ENCODE measurements at places on chromosomes 4 and X. TPM values are rescaled to one million over a fixed set of nuclear protein-coding genes. Genes with fewer than 3 reads are reported as not detected.

DNA sequence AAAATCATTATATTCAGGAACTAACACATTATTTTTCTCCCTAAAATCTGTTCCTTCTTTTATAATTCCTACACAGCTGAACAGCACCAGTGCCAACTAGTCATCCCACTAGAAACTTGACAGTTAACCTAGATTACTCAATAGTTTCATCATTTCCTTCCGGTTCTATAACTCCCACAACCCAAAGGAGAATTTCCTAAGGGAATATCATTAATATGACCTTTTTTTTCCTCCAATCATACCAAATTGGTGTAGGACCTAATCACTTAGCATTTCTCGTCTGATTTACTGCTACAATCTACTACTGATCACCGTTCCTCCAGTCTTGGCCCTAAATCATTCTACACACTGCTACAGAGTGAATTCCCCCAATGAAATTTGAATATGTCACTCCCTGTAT is 45.9 kb downstream of the WDFY3 start:
- DNase-seq, result no peak

- no peak for DNase-seq
Measured at GRCh38 chr4:26400132-26400531, 79.3 kb downstream of the RBPJ start.

- no peak for DNase-seq
Measured at GRCh38 chr4:6332042-6332668, 62.5 kb downstream of the WFS1 start.

FGA gene
- polyA plus RNA-seq, result 2.6 TPM

GRCh38 chrX:2451501-2452316 is 49.1 kb downstream of the DHRSX start:
- no peak for DNase-seq

DNA sequence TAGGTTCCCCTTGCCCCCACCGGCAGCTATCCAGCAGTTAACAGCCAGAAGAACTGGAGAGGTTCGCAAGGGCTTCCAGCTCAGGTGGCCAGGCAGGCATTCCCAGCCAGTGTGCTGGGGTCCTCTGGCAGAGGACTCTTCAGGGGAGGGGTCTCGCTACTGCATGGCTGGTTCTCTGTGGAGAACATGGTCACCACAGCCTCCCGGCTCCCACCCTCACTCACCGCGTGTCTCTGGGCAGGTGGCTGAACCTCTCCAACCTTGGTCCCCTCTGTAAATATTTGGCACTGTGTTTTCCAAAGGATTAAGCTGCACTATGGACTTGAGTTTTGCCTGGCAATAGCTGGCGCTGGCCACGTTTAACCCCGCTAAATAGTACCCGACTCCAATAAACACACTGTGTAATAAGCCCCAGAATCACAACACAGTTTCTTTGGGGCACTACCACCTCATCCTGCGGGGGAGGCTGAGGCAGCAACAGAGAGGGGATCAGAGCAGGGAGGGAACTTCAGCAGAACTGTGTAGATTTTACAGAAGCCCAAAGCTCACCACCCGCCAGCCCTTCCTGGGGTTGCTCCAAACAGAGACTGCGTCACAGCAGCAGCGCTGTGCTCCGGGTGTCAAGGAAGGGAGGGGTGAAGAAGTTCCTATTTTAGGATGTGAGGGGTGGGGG is 15.2 kb downstream of the BCOR start:
- DNase-seq, result no peak

DNA sequence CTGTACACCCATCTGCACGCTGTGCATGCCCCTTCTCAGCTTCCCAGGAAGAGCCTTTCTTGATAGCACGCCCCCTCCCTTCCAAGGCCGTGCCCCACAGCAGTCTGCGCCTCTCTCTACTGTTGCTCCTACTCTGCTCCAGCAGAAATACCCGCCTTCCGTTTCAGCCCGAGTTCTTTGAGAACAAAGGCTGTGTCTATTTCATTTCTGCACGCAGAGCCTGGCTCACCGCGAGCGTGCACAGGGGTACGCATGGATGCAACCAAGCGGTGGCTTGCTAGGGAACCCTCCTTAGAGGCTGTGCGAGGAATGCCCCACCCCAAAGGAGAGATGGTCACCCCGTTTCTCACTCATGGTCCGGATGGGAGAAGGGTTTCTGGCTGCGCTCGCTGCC is 485 bp downstream of the AADAT start:
- DNase-seq, result peak; percentile 35

TRPC3 gene
- polyA plus RNA-seq, result 6.0 TPM

DNA sequence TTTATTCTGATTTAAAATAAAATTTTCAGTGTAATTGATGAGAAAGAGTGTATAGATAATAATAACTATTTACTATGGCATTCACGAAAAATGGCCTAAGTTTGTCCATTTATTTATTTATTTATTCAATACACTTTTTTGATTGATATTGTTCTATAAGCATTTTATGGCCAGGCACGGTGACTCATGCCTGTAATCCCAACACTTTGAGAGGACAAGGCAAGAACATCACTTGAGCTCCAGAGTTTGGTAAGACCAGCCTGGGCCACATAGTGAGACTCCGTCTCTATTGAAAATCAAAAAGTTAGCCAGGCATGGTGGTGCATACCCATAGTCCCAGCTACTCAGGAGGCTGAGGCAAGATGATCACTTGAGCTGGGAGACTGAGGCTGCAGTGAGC is 25.7 kb downstream of the GASK1B start:
- DNase-seq, result no peak

DNA sequence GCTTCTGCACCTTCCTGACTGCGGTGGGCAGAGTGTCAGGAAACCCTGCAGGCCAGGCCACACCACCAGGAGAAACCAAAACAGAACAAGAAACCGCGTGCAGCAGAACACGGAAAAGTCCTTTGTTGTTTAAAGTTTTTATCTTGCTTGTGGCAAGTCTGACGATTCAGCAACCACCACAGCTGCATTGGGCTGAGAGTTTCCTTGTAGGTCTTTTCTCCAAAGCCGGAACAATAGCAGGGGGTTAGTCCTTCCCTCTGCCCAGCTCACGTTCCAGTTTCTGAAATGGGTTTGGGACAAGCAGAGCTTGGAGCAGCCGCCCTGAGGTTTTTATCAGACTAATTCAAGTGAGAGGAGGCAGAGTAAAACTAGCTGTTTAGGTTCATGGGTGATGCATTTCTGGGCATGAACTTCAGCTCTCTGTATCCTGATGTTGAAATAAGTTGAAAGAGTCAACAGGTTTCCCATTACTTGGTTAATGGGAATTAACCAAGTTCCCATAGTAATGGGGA is 216.9 kb downstream of the PTTG2 start:
- DNase-seq, result peak; percentile 47

HDX gene
- polyA plus RNA-seq, result 7.3 TPM

GRCh38 chr4:153764601-153765368 is 5.0 kb upstream of the RNF175 start:
- no peak for DNase-seq

- no peak for DNase-seq
Measured at GRCh38 chr4:138308356-138308755, 66.2 kb upstream of the SLC7A11 start.

GRCh38 chr4:126777649-126778048 is 855.1 kb upstream of the INTU start:
- no peak for DNase-seq

ASB11 gene
- 0.17 TPM for polyA plus RNA-seq

IL2RG gene
- 2.1 TPM for polyA plus RNA-seq

CPLX1 gene
- polyA plus RNA-seq, result 0.98 TPM

GRCh38 chrX:19747652-19748610 is 139.5 kb downstream of the SH3KBP1 start:
- no peak for DNase-seq

DNA sequence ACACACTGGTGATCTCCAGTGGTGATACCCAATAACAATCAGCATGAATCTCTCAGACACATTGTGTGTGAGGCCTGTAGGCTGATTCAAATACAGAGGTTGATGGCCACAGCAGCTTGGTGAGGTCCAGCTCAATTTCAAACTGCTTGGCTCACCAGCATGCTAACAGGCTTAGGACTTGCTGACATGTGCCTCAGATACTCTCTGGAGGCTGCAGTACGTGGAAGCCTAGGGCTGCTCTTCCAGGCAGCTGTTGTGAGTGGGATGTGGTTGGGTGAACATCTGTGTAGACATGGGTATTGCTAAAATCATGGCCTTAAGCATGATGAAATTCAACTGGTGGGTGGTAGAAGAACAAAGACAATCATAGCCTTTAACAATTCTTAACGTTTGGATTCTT is 4.3 kb downstream of the CXCL9 start:
- no peak for DNase-seq

GRCh38 chr4:122652379-122652778 is 31.5 kb upstream of the IL21 start:
- DNase-seq, result peak; percentile 45

DNA sequence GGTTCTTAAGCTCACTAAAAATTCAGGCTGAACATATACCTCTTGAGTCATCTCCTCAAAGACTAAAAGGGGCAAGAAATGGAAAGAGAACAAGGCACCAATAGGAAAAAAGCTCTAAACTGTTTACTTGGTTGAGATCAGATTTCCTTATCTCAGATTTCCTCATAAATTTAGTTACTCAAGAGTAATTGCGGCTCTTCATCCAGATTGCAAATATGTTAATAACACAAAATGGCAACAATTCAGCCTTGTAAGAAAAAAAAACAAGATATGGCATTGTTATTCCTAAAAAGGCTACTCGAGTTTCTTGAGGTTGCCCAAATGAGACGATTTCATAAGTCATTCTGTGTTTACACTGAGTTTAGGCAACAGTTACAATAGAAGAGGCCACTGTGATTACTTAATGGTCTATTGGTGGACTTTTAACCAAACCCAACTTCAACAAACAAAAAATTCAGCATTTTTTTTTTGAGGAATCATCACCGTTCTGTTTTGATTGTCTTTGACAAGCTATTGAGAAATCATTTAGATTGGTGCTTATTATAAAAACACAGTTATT is 97.9 kb upstream of the PDHA1 start:
- DNase-seq, result no peak

GRCh38 chrX:79588233-79588632 is 221.1 kb upstream of the ITM2A start:
- no peak for DNase-seq

- DNase-seq, result no peak
Measured at GRCh38 chrX:117568238-117568637, 548.4 kb downstream of the KLHL13 start.

- DNase-seq, result no peak
Measured at GRCh38 chr4:123701131-123701575, 304.6 kb downstream of the SPRY1 start.

CXXC4 gene
- polyA plus RNA-seq, result 17.5 TPM

- peak; percentile 71 for DNase-seq
Measured at GRCh38 chr4:73704314-73705055, 35.9 kb upstream of the CXCL8 start.

- DNase-seq, result no peak
Measured at GRCh38 chr4:148770848-148771247, 328.6 kb upstream of the NR3C2 start.

DNA sequence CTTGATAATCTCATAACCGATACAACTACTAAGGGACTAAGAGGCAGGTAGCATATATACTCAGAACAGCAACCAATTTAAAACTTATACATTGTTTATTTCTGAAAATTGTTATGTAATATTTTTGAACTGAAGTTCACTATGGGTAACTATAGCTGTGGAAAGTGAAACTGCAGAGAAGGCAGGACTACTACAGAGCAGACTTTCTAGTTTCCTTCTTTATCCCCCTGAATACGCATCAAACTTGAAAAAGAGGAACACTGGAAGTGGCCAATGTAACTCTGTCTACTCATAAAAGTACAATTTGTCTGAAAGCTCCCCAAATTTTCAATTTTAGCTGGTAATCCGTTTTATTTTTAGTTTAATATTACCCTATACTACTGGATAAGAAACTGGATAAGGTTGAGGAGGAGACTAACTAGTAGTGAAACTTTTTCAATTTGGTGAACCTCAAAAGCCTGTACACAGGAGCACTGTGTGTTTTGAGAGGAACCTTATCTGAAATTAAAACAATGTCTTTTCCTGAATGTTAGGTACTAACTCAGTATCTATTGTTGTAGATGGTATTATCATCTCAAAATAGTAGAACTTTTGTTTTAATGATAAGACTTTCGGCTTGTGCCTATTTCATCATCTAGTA is 225.8 kb downstream of the GABRG1 start:
- DNase-seq, result no peak

GRCh38 chrX:129574214-129574613 is 34.2 kb downstream of the OCRL start:
- no peak for DNase-seq

GRCh38 chrX:69028761-69029120 is 136.5 kb downstream of the PJA1 start:
- DNase-seq, result no peak

- DNase-seq, result no peak
Measured at GRCh38 chr4:113832803-113833202, 71.3 kb upstream of the CAMK2D start.

DNA sequence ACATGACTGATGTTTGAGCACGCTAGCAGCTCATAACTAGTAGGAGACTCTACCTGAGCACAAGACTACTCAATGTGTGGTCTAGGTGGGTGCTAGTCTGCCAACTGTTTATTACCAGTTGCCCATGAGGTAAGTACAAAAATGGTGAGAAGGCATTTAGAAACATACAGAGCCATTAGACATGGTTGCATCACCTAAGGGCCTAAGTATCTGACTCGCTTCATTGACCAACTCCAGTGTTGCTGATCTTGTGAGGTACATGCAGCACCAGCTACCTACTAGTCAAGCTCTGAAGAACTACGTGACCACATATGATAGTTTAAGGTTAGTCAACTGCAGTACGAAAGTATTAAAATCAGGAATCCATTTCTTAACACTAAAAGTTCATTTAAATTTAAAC is 39.9 kb downstream of the APBB2 start:
- DNase-seq, result no peak

Data from left lung (tissue), 14 donors.